ENCODE measurements at places on chromosomes 7 and 10.

DNA sequence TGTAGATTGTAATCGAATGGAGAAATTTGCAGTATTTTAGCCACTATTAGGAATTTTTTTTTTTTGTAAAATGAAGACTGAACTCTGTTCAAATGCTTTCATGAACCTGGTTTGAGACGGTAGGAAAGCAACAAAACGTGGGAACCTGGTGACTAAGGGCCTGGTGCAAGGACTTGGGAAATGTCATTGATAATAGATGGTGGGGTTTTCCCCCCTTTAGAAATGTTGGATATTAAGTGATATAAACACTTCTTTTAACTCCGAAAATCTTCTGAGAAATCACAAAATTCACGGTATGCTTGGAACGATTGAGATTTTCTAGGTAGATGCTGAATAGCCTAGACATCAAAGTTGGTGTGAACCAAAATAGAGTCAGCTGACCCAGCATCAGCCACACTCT is 6.4 kb downstream of the IFIT2 start:
- DNase-seq: no peak

DNA sequence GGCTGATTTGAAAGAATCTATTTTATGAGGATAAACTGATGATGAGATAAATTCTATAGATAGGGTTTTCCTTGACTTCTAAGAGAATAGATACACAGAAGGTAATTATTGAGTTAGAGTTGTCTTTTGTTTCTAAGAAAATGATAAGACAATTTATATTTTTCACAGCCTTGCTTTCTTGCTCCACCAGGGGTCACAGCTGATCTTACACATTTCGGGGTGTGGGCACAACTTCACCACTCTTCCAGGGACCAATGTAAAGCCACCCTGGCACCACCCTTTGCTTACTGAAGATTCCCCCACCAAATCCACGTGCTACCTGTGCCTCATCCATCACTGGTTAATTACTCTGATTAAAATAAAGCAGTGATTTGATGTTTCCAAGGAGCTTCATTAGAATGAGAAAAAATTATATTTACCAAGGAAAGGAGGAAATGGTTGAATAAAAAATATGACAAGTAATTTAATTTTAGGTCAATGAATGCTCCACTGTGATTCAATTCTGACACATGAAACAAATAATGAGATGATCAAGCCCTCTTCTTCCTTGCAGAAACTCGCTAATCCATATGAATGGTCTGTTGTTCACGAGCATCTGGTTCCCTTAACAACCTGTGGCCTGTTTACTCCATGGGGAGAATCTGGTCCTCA is 177.3 kb upstream of the TNS3 start:
- DNase-seq: no peak

- DNase-seq: no peak
Observed at GRCh38 chr10:60042262-60042661, 135.9 kb upstream of the CCDC6 start.

DNA sequence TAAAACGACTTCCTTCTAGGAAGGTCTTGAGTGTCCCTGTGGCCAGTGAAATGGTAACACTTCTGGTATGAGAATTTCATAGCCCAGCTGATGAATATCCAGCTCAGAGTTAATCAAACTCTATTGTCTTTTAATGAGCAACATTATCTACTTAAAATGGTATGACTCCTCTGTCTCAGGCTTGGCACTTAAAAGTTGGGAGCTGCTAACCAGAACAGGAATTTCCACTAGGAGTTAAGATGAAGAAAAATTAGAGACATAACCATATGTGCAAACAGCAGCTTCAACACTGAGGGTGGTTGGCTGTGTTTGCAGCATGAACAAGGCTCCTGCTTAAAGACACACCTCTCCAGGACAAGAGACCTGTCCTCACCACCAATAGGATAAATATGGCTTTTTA is 46.8 kb downstream of the CH25H start:
- no peak for DNase-seq

- no peak for DNase-seq
Observed at GRCh38 chr7:132677918-132678317, 101.6 kb upstream of the PLXNA4 start.

DNA sequence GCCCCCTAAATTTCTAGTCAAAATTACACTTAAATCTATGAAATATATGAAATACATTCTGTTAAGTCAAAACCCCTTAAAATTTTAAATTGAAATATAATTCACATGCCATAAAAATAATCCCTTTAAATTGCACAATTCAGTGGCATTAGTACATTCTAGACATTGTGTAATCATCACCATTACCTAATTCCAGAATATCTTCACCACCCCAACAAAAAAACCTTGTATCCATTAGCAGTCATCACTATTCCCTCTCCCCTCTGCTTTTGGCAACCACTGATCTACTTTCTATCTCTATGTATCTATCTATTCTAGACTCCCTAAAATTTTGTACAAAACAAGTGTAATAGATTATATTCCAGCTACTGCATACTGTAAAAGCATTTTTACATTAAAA is 261.2 kb downstream of the GLI3 start:
- DNase-seq: no peak

Data from activated T-helper 1 cell treated with Interleukin-2 at 50 U/mL for 16 hours (primary cell).